ENCODE measurements at places on chromosomes 11 and 22.

DNA sequence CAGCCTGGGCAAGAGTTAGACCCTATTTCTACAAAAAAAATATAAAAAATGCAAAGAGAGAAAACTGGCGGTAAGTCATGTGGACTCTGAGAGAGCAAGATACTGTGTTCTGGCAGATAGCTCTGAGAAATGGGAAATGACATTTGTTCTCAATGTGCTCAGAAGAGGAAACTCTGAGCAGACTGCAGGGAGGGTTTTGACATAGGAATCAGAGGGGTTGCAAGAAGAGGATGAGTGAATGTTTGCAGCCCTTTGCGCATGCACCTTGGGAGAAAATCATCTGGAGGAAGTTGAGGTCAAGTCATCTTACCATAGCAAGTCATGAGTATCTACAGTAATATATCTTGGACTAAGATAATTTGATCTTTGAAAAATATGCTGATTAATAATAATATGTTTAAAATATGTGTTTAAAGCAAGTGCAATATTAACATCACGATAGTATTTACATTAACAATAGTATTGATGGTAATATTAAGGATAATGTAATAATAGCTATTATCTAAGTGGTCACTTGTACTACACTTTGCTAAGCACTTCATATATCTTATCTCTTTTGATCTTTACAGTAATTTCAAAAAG lies 2.6 kb downstream of the ACER3 start:
- DNase-seq = no peak

GRCh38 chr11:72807792-72808191 lies 6.4 kb upstream of the ATG16L2 start:
- DNase-seq = no peak

DNA sequence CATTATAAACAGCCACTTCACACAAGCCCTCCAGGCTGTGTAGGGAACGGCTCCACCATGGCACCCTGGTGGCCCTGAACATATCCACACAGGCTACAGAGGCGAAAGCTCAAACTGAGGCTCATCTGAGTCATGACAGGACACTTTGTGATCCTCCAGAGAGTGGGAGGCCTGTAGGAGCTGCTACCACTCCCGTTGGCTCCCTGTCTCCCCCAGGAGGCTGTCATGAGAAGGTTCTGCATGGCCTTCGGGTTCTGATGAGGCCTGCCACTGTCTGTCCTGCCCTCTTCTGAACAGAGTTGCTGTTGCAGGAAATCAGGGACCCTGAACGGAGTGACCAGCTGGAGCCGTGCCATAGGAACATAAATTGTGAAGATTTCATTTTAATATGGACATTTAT lies 23.8 kb upstream of the ALDH3B2 start:
- no peak for DNase-seq

GRCh38 chr11:101444164-101444563 lies 139.6 kb downstream of the TRPC6 start:
- DNase-seq = no peak

GRCh38 chr11:132422722-132423121 lies 1052.3 kb downstream of the NTM start:
- DNase-seq = no peak

GRCh38 chr11:62588966-62589637 lies 2.2 kb downstream of the TUT1 start:
- DNase-seq = no peak

GRCh38 chr11:99555486-99555885 lies 534.7 kb downstream of the CNTN5 start:
- no peak for DNase-seq

- no peak for DNase-seq
These were observed 59.1 kb upstream of the ANO5 start for GRCh38 chr11:22133776-22134175.

DNA sequence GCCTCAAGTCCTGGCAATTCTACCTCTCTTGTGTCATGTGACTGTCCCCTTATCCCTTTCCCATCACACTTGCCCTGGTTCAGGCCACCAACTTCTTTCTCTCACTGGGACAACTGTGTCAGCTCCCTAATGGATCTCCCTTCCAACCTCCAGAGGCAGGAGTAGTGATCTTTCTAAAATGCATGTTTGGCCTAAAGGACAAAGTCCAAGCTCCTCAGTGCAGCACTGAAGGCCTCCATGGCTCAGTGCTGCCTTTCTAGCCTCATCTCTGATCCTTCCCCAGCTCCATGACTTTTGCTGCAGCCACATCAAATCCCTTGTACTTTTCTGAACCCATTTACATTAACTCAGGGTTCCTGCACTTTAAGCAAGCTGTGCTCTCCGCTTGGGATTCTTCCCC lies 80.8 kb downstream of the CSNK2A3 start:
- no peak for DNase-seq

GRCh38 chr11:36358436-36358835 lies 62.3 kb downstream of the PRR5L start:
- DNase-seq = no peak

- DNase-seq = no peak
These were observed 72.4 kb upstream of the TMEM45B start for GRCh38 chr11:129743112-129743815.

DNA sequence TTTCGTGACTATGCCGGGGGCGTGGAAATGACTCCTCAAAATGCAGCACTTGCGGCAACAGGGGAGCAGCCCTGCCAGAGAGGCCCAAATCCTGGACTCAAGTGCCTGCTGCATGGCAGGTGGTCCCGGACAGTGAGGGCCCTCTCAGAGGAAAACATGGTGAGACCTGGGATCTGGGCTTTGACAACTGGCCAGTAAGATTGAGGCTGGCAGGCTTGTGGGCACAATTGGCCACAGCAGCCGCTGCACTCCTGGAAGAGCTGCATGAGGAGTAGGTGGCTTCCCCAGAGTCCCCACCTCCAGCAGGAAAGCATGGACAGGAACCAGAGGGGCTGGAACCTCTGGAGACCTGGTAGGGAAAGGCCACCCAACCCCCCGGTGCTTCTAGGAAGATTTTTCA lies 13.4 kb downstream of the LINC01488 start:
- DNase-seq = no peak

DNA sequence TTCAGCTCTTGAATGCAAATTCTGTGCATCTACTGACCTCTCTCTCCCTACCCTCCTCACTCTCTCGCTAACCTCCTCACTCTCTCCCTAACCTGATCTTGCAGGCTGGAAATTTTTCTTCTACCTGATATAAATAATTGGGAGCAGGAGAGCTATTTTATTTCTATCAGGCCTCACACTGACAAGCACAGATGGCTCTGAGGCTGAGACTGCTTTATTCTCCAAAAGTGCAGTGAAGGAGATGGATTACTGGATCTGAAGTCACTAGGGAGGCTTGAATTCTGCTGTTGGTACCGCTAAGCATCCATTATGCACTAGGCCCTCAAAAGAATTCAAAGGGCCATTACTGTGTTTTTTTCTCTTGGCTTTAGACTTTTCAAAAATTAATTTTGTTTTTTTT lies 19.4 kb upstream of the LDHA start:
- DNase-seq = no peak

- DNase-seq = peak; percentile 58
These were observed 3.7 kb downstream of the PDGFB start for GRCh38 chr22:39240831-39241793.

GRCh38 chr22:49152127-49152938 lies 675.3 kb downstream of the BRD1 start:
- no peak for DNase-seq

GRCh38 chr11:110032259-110032658 lies 60.9 kb upstream of the ZC3H12C start:
- no peak for DNase-seq

GRCh38 chr11:127738771-127739286 lies 738.3 kb upstream of the KIRREL3 start:
- DNase-seq = no peak

DNA sequence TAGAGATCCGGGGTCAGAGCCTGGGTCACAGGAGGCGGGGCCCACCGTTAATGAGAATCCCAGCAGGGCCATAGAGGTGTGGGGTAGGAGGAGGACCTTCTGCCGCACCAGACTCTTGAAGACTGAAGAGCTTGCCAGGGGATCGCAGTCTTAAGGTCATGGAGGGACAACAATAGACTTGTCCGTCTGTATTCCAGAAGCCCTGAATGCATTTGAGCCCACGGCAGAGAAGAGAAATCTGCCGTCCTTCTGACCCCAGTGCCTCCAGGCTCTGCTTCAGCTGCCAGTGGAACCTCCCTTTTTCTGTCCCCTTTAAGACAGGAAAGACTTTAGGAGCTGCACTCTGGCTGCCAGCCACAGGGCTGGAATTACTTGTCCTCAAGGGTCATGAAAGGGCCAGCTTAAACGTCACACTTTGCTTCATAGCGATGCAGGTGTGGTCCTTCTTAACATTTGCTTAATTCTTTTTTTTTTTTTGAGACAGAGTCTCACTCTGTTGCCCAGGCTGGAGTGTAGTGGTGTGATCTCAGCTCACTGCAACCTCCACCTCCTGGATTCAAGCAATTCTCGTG lies 15.5 kb upstream of the ST3GAL4 start:
- no peak for DNase-seq

DNA sequence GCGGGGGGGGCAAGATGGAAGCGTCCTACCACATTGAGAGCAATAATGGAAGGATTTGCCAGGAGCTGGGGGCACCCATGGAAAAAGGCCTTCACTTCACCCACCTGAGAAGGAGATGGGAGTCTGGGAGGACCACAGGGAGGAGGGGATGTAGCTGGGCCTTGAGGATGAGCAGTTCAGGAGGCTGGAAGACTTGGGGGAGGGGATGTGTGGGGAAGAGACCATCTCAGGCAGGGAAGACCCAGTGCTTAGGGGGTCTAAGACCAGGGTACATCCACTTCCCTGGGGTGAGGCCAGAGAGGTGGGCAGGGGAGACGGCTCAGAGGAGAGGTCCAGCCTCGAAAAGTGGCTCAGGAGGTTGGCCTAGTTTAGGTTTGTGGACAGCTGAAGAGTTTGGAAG lies 71.3 kb upstream of the TCF20 start:
- no peak for DNase-seq

All from activated T-cell treated with anti-CD3 and anti-CD28 coated beads, Interleukin-2, amount 50 U/mL, for 1 hour (primary cell).